Stimulated activated CD4-positive, alpha-beta T cell treated with anti-CD3 and anti-CD28 coated beads, Interleukin-1b, Interleukin-23, amount 100 ng/mL, for 4 hours (primary cell): ENCODE measurements at places on chromosomes 11 and 22.

- DNase-seq: no peak
Measured at GRCh38 chr11:95070471-95070870, 3.8 kb downstream of the SRSF8 start.

GRCh38 chr11:61783717-61784505 is 8.5 kb downstream of the TMEM258 start:
- DNase-seq: no peak

GRCh38 chr11:33490842-33491370 is 209.7 kb downstream of the C11orf91 start:
- no peak for DNase-seq

- no peak for DNase-seq
Measured at GRCh38 chr11:19813158-19813879, 100.7 kb downstream of the NAV2 start.

GRCh38 chr11:63603180-63603518 is 11.1 kb downstream of the PLAAT3 start:
- DNase-seq: no peak

DNA sequence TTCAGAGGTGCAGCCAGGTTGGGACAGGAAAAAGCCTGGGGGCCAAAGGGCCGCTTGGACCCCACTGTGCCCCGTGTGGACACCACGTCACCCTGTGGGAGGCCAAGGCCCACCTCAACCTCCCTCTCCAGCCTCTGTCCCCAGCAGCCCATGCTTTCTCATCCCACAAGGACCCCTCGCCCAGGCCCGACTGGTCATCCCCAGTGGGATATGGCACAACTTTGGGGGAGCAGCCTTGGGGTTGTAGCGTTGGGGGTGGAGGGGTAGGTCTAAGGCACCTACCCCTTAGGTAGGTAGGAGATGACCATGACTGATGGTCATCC is 44.0 kb downstream of the IGF2 start:
- no peak for DNase-seq

DNA sequence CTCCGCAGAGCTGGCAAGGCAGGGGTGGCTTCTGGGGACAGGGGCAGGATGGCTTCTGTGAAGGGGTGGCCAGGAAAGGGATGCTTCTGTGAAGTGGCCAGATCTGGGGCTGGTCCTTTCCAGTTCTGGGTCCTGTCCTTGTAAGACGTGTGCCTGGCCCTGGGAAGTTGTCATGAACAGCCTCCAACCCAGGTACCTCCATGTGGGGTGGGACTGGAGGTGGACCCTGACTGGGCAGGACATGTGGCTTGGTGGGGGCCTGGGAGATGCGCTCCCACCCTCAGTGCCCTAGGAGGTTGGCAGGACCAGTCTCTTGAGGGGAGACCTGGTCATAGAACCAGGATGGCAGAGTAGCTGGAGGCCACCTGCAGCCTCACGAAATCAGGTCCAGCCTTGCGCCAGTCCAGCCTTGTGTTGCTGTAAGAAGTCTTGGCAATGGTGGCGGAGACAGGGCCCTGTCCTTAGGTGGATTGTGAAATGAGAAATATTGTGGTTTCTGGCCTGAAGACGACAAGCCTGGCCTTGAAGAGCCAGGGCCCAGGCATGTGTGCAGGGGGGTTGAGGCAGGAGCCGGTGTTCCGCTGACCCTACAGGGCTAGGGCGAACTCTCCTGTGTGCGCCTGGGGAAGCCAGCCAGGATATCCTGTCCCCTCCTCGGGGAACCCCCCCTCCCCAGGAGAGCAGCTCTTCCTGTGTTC is 2.6 kb downstream of the KCNQ1 start:
- DNase-seq: no peak

- DNase-seq: no peak
Measured at GRCh38 chr11:92546603-92547002, 322.0 kb downstream of the FAT3 start.

GRCh38 chr11:119149786-119150275 is 979 bp downstream of the ABCG4 start:
- DNase-seq: no peak

DNA sequence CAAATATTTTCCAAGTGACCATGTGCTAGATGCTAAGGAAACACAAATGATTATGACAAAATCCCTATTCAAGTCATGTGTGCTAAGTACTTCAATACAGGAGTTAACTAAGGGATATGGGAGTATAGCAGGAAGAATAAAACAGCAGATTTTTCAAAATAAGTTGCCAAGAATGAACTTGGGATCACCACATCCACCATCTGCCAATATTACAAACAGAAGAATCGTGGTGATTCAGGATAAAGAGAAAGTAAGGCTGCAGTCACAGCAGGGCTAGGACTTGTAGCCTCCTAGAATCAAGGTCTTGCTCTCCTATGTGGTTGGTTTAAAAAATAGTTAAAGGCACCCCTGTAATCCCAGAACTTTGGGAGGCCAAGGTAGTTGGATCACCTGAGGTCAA is 34.3 kb downstream of the MRTFA start:
- DNase-seq: no peak

GRCh38 chr22:16963189-16963945 is 44.7 kb downstream of the GAB4 start:
- no peak for DNase-seq

DNA sequence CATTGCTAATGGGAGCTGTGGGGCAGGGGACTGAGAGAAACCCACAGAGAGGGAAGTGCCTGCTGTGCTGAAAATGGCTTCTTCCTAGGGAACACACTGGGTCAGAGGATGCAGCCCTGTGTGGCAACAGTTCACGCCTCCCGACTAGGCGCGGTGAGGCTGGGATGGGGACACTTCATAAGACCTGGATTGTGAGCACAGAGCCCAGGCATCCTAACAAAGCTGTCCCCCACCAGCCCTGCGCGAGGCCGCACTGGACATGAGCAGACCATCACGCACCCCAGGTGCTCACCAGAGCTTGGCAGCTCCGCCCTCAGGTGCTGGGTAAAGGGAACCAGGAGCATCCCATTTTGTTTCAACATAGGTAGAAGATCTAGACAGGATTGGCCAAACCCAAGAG is 1.8 kb upstream of the KRTAP5-4 start:
- DNase-seq: no peak

- no peak for DNase-seq
Measured at GRCh38 chr11:70622091-70622490, 223.8 kb downstream of the CTTN start.

GRCh38 chr11:120134931-120135228 is 3.0 kb downstream of the TRIM29 start:
- no peak for DNase-seq

DNA sequence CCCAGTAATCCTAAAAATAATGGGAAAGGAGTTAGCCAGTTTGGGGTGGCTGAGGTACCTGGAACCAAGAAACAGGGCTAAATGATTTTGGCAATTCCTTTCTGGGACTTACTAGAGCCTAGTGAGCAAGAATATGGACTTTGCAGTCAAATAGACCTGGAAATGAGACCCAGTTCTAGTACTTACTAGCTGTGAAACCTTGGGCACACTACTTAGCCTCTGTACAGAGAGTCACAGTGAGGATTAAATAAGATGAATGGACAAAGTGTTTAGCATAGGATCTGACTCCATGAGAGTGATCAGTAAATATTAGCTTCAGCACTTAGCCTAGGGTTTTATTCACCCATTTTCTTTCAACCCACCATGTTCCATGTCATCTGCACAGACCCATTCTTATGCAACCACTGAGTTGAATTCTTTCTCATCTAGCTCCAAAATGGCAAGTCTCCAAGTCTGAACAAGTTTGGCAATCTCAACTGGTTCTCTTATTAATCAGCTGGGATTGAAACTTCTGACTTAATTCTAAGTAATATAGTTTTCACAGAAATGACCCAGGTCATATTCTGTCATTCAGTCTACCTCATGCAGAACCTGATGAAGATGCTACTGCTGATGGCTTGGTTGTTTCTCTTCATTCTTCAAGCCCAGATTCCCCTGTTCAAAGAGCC is 15.0 kb upstream of the SORL1 start:
- no peak for DNase-seq

DNA sequence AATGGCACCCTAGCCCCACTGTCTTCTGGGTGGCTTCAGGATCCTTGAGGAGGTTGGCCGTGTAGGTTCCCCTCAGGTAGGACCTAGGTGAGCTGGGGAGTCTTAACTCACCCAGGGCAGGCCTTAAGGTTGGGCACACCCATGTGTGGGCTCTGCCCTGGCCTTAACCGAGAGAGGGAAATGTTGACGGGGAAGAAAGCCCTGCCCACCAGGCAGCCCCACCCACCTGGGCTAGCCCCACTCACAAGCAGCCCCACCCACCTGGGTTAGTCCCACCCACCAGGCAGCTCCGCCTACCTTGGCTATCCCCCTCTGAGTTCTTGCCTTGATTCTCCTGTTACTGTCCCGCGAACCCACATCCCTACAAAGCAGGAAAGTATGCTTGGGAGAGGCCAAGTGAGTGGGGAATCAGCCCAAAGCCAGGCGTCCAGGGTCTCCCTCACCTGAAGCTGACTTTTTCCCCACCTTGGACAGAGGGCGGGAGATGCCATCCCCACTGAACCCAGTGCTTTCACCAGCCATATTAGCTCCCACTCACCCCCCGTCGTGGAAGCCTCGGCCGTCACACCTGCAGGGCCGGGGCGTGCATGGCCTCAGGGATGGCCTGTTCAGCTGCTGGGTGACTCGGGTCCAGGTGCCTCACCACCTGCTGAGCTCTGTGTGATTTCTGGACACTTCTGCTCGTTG is at the start of gene MYEOV:
Gene MYEOV (plus strand): TSS at position 337 of the 687 bp plus-strand sequence. CDS start 1,200 bp downstream, outside the sequence.
- DNase-seq: no peak

- DNase-seq: no peak
Measured at GRCh38 chr11:103927535-103927934, 108.9 kb upstream of the DDI1 start.

DNA sequence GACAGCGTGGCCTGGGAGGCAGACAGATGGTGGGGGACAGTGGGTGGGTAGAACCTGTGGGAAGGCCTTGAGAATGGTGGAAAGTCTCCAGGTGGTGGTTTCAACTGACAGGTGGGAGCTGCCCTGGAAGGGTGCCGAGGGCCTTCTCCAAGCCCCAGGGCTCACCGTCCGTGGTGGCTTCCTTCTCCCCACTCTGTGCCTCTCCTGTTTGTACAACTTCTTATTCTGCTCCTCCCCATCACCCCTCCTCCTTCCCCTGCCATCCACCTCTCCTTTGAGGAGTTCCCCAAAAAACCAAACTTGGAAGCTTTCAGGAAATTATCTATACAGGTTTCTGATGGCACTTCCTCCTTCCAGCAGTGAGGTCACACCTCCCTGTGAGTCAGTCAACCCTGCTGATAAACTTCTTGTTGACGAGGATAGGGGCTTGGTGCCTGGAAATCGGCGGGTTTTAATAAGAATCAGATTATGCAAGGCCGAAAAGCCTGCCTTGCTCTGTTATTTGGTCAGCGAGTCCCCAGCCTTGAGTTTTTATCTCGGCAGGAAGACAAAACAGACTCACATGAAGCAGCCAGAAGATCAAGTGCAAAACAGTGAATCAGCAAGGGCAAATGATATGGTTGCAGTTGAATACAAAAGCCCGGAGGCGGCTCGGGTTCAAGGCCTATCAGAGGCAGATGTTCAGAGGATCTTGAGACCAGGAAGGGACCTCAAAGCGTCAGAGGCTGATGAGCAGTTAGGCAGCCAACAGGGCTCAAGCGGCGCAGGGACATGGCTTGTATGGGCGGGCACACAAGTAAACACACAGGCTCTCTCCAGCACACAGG is 9.5 kb upstream of the ST3GAL4 start:
- no peak for DNase-seq

DNA sequence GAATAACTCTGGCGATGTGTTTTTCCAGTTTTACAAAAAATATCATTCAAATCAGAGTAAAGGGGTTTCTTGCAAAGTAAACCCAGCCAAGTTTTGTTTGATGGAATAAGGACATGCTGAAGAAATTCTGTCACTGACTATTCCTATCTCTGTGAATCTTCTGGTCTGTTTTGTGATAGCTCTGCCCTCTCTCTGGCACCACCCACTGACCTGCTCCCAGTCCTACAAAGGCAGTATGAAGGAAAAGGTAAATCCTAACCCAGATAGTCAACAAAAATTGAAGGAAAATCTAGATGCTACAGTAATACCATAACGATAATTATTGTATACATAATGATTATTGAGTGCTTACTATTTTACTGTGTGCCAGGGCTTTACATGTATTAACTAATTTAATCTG is 76.3 kb upstream of the TP53AIP1 start:
- DNase-seq: no peak

DNA sequence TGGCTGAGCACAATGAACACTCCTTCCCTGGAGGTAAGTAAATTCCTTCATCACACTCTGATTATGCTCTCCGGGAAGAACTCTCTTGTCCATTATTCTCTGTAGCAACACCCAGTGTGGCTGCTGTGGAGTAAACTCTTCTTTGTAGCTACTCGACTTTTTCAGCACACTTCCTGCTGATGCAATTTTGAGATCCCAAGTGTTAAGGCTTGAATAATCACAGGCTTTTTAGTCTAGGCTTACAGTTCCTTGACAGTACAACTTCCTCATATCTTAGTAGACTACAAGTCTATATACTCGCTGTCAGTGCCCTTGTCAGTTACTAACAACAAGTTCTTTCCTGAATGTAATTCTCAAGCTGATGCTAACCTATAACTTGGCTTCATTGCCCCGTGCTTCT is 301.8 kb upstream of the API5 start:
- DNase-seq: no peak

GRCh38 chr11:120608760-120609211 is 97.2 kb downstream of the GRIK4 start:
- DNase-seq: no peak

DNA sequence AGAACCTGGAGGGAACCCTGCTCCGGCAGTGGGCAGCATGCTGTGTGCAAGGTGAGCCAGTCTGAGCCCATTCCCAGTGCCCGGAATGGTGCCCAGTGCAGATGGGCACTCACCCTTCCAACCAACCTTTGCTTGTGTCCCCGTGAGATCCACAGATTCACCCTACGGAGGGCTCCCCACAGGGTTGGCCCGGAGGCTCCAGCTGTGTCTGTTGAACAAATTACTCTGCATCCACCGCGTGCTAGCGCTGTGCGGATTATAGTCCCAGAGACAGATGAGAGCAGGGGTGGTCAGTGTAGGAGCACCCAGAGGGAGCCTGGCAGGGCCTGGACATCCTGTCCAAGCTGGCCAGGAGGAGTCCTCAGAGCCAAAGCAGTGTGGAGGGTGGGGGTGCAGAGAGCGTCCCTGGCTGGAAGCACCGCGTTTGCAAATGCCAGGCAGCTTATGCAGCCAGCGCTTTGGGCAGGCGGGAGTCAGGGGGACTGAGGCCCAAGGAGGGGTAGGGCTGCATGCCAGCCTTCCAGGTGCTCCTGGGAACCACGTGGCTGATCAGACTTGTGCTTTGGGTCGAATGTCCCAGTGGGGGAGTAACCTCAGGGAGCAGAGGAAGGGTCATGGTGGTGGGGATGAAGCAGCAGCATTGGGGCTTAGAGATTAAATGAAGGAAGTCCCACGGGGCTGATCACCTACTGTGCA is 80.5 kb downstream of the KCNQ1 start:
- no peak for DNase-seq
